ENCODE measurements at places on chromosomes 2 and 18.

DNA sequence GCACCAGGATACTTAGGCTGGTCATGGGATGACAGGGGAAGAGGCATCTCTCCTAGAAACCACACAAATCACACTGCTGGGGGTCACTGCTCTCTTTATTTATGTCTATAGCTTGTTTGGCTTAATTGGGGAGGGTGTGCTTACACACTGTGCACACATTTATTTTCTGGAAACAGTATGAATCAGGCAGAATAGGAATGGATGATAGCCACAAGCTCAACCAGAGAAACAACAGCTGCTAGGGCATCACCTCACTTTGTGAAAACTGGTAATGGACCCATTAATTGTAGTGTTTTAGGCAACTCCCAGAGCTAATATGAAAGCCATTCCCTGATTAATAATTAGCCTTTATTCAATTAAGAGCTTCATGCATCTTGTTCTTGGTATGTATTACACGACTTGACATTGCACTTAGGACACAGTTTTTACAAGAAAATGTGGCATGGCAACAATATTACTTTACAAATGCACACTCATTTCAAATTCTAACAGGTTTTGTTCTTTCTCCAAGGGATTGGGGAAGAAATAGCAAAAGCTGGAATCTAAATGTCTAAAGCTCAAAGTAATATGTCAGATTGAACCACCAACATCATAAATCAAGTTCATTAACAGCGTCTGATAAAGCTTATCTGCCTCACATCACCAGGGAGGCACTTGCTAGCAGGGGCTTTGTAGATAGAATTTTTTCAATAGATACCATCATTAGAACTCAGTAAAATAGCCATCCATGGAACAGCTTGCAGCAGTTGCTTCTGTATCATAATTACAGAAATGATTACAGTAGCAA lies 361.9 kb upstream of the FSHR start:
- no peak for DNase-seq

- DNase-seq = no peak
These were observed 42.6 kb downstream of the LAMA3 start for GRCh38 chr18:23731861-23732260.

GRCh38 chr2:96815326-96816126 lies 542 bp upstream of the CNNM3 start:
- DNase-seq = no peak

DNA sequence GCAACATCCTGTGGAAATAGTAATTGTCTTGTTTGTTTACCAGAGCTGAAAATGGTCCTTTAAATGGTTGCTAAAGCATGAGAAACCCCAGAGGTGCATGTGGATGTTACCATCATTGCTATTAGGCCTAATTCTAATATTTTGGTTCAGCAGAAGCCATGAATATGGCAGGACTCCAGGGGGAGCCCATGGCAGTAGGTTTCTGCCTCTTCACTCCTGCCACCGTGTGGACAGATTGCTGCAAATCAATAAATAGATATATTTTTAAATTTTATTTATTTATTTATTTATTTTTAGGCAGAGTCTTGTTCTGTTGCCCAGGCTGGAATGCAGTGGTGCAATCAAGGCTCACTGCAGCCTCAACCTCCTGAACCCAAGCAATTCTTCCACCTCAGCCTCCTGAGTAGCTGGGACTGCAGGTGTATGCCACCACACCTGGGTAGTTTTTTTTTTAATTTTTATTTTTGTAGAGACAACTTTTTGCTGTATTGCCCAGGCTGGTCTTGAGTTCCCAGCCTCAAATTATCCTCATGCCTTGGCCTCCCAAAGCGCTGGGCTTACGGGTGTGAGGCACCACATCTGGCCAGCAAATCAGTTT lies 54.9 kb upstream of the CAPN13 start:
- DNase-seq = no peak

DNA sequence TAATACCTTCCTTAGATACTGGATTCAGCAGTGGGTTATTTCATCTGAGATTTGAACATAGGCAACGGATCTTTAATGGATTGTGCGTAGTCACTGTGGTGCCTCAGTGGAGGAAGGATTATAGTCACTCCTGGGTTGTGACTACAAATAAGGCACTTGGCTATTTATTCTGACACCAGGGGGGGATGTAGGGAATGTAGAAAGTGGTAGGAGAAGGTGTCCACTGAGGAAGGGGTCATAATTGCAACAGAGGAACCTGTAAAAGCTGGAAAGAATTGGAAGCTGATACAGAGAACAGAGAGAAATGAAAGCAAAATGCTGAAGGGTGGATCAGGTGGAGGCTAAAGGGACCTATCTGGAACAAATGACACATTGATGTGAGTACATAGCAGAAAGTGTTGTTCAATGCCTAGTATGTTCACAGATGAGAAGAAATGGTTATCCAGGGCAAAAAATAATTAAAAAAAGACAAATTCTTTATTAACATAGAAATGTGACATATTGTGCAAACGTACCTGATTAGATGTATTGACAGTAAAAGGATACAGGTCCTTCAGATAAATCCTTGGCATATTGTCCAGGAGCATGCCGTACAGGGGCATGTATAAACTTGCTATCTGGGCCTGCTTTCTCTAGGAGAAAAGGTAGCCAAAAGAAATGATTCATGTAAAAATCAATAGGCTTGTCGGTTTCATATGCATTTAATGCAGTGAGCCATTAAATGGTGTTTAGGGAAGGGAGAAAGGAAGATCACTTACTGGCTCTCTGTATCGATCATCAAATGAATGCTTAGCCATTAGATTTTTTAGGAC lies 91.2 kb upstream of the CCDC195 start:
- no peak for DNase-seq

DNA sequence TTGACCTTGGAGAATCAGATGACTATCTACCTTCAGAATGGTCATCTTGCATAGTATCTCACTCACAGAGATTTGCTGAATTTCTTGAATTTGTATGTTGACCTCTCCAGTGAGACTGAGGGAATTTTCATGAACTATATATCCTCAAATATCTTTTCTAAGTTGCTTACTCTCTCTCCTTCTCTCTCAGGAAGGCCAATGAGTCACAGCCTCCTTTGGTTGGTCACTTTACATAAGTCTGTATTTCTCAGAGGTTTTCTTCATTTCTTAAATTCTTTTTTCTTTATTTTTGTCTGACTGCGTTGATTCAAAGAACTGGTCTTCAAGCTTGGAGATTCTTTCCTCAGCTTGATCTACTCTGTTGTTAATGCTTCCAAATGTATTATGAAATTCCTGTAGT lies 51.7 kb downstream of the VIT start:
- no peak for DNase-seq

DNA sequence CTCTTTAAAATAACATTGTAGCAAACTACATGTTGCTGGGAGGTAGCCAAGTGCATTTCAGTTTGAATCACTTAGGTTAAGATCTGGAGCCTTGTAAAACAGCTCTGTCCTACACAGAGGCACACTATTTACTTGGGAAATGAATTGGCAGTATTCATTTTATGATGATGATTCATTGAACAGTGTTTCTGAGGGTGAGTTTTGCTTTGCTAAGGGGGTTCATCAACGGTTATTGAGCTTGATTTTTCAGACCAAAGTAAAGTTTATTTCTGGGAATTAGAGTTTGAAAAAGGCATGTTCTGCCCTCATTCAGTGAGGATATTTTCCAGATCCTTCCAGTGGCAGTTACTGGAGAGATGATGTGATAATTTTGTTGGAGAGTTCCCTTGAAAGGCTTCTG lies 55.6 kb downstream of the CCDC85A start:
- DNase-seq = no peak

DNA sequence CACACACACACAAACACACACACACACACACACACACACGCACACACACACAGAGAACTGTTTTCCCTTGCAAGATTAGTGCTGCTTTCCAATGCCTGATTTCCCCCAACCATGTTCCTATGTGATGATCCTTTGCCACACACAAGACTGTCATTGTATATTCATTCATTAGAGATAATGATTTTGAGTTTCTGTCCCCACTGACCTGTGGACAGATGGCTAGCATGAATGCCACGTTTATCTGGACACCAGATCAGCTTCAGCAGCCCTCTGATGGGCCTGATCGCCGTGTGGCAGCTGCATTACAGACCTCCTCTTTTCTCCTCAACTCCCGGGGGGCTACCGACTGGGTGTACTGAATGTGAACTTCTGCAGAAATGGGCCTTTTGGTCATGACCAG lies 353.0 kb downstream of the MYCN start:
- no peak for DNase-seq

GRCh38 chr2:41294331-41294730 lies 753.5 kb upstream of the PKDCC start:
- DNase-seq = no peak

DNA sequence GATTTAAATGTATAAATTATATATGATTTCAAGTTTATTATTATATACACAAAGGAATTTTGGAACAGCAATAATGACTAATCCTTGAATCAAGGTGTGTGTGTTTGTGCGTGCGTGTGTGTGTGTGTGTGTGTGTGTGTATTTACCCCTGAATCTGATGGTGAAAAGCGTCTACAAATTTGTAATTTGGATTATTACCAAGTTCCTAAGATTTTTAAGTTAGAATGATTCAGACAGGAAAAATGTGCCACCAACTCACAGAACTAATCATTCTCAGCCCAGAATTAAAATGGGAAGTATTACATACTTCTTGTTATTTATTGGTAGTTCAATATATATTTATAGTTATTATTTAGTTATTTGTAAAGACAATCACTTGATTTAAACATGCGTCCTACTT lies 12.3 kb downstream of the CALCRL start:
- no peak for DNase-seq

- no peak for DNase-seq
These were observed 14.4 kb upstream of the PSMA8 start for GRCh38 chr18:26119246-26119645.

GRCh38 chr2:12452185-12452584 lies 264.6 kb upstream of the TRIB2 start:
- no peak for DNase-seq

- no peak for DNase-seq
These were observed 3.4 kb downstream of the ZNF521 start for GRCh38 chr18:25348386-25349130.

- DNase-seq = no peak
These were observed 109.1 kb downstream of the FIGN start for GRCh38 chr2:163626639-163627109.

- DNase-seq = no peak
These were observed 118.0 kb upstream of the TMEM200C start for GRCh38 chr18:6013171-6013810.

GRCh38 chr2:226017537-226017936 lies 618.0 kb downstream of the NYAP2 start:
- DNase-seq = no peak

Measured in activated T-helper 1 cell treated with anti-CD3 and anti-CD28 coated beads, Interleukin-2, amount 50 U/mL, for 16 hours (primary cell).